ENCODE measurements at places on chromosomes 3 and 15. TPM values are rescaled to one million over a fixed set of nuclear protein-coding genes. Genes with fewer than 3 reads are reported as not detected.

- DNase-seq: no peak
- H3K27ac ChIP-seq: no peak overlapping the region
- no peaks in the 10 kb centered on the region for H3K4me1 ChIP-seq
Measured at GRCh38 chr3:95120921-95121320, 1058.1 kb downstream of the NSUN3 start.

The OPA1 gene
- total RNA-seq: 48.3 TPM

The ZNF662 gene
- 6.7 TPM for total RNA-seq

DNA sequence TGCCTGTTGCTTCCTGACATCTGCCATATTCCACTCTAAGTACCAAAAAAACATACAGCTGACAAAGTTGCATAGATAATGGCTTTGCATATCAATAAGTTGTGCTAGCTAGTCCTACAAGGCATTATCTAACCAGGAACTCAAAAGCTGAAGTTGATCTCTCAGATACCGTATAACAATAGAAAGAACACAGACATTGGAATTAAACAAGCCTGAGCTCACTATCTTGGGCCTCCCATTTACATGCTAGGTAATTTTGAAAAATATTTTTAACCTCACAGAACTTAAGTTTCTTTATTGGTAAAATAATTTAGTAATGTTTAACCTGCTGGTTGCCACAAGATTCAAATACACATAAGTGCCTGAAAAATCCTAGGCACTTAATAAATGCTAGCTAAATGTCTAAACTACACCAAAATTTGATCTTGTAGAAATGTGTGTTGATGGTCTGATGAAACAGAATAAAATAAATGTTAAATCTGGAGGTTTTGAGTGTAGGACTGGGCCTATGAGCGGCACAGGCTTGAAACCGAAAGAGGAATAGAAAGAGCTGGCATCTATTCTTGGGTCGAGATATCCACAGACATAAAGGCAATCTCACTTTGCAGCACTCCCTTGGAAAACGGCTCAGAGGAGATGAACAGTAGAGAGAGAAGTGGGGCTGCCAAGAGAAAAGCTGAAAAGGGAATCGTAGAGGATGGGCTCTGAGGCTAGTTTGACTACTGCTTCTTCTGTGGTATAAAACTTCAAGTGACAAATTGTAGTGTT is 29.9 kb upstream of the TTC14 start:
- DNase-seq: no peak
- no peak overlapping the region for H3K4me3 ChIP-seq
- H3K4me1 ChIP-seq: no peaks in the 10 kb centered on the region
- no peaks in the 10 kb centered on the region for H3K27me3 ChIP-seq

- H3K4me3 ChIP-seq: no peak overlapping the region
- no peaks in the 10 kb centered on the region for H3K36me3 ChIP-seq
- no peaks in the 10 kb centered on the region for H3K4me1 ChIP-seq
- H3K27ac ChIP-seq: no peak overlapping the region
- no peak for DNase-seq
- H3K27me3 ChIP-seq: no peaks in the 10 kb centered on the region
Measured at GRCh38 chr15:57036352-57036751, 117.9 kb downstream of the TCF12 start.

The VGLL3 gene
- 55.3 TPM for total RNA-seq

The GXYLT2 gene
- 27.9 TPM for total RNA-seq

DNA sequence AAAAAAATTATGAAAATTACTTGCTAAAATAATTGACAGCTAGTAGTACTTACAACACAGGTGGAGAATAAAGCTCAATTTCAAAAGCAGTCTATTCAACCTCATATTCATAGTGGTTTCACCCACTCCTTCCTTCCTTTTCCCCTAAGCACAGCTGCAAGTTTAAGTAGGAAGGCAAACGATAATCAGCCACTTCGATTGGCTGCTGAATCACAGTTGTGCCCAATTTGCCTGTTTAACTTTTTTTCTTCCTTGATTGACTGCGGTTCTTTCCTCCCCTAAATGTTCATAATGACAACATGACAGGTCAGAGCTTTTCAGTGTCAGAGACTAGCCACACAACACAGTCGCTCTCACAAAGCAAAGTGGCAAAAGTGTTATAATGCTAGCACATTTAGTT is 468.0 kb upstream of the GBE1 start:
- no peaks in the 10 kb centered on the region for H3K27me3 ChIP-seq
- no peak overlapping the region for H3K27ac ChIP-seq
- no peaks in the 10 kb centered on the region for H3K36me3 ChIP-seq
- H3K4me1 ChIP-seq: no peaks in the 10 kb centered on the region
- DNase-seq: no peak

DNA sequence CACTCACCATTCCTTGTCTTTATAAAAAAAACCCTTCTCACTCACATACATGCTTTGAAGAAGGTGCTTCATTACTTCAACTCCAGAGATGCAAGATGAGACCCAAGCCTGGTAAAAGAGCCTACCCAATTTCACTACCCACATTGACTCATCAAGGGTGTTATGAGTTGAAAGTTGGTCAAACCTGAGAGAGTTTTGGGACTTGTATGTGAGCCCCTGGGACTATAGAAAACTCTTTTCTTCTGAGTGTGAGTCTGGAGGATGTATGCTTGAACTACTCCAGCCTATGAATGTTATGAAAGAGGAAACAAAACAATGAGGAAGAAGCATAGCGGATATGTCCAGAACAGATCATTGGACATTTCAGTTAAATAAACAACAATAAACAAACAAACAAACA is 106.5 kb upstream of the SATB1 start:
- H3K27ac ChIP-seq: no peak overlapping the region
- H3K4me3 ChIP-seq: no peak overlapping the region
- H3K4me1 ChIP-seq: no peaks in the 10 kb centered on the region
- H3K36me3 ChIP-seq: no peaks in the 10 kb centered on the region
- H3K27me3 ChIP-seq: no peaks in the 10 kb centered on the region
- DNase-seq: no peak

All from left lung (tissue), 14 donors.